Lower lobe of right lung (tissue), 2 donors: ENCODE measurements at places on chromosomes 2 and 18. TPM values are rescaled to one million over a fixed set of nuclear protein-coding genes. Genes with fewer than 3 reads are reported as not detected.

- peaks cover 32% of the 10 kb centered on the region for H3K36me3 ChIP-seq
- no peaks in the 10 kb centered on the region for H3K27me3 ChIP-seq
- no peak overlapping the region for H3K27ac ChIP-seq
- no peak overlapping the region for H3K4me3 ChIP-seq
Observed at GRCh38 chr2:231715499-231715837, 7.1 kb downstream of the PTMA start.

DNA sequence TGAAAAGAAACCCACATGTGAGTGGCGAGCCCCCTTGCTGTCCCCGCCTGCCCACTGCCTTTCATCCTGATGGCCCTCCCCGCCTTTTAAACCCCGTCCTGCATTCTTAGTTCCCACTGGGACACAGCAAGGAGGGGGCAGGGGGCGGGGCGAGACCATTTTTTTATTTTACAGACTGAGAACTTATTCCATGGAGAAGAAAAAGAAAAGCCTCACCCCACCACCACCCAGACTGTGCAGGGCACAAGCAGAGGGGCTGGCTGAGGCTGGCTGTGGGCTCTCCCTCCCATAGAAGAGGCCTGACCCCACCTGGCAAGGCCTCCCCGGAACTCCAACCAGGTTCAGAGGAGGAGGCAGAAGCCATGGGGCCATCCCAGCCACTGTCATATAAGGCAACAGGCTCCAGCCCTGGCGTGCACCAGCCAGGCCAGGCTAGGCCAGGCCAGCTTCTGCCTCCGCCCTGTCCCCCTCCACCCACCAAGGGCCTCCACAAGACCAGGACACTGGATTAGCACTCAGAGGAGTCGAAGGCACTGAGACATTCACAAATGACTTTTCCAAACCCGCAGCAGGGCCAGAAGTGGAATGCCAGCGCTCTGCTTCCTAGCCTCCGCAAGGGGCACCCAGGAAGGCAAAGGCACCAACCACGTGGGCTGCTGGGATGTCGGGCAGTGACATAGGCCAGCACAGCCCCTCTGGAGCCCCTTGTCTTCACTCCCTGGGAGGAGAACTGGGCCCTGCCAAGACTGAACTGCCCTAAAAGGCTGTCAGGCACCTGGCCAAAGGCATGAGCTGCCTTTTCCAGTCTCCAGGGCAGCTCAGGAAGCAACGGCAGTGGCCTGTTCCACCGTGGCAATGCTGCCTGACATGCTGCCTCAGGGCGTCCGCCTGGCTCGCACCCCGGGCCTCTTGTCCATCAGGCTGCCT, 37.5 kb upstream of the SEMA4C start:
- peak; percentile 65 for DNase-seq
- H3K36me3 ChIP-seq, result no peaks in the 10 kb centered on the region
- H3K4me1 ChIP-seq, result peaks cover 19% of the 10 kb centered on the region
- peak overlapping the region; percentile 31 for H3K4me3 ChIP-seq

DNA sequence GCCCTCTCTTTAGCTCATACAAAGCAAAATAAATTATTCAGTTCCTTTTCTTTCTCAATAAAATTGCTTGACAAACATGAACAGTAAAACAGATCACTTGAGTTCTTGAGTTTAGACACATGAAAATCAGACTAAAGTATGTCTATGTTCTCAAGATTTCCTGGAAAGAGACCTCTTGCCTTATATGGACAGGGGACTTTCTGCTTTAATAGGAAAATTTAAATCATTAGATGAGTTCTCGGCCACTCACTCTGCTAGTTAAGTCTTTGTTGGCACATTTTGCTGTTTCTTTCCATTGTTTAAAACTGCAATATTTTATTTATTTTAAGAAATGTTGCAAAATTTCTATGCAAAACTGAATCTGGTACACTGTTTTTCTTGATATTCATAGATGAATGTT, 207.8 kb downstream of the RND3 start:
- no peaks in the 10 kb centered on the region for H3K36me3 ChIP-seq
- no peaks in the 10 kb centered on the region for H3K4me1 ChIP-seq
- no peak overlapping the region for H3K4me3 ChIP-seq

- no peak overlapping the region for H3K27ac ChIP-seq
- H3K4me3 ChIP-seq, result no peak overlapping the region
- H3K27me3 ChIP-seq, result no peaks in the 10 kb centered on the region
- no peaks in the 10 kb centered on the region for H3K36me3 ChIP-seq
- DNase-seq, result no peak
Observed at GRCh38 chr2:199443589-199444130, 14.1 kb downstream of the SATB2 start.

DNA sequence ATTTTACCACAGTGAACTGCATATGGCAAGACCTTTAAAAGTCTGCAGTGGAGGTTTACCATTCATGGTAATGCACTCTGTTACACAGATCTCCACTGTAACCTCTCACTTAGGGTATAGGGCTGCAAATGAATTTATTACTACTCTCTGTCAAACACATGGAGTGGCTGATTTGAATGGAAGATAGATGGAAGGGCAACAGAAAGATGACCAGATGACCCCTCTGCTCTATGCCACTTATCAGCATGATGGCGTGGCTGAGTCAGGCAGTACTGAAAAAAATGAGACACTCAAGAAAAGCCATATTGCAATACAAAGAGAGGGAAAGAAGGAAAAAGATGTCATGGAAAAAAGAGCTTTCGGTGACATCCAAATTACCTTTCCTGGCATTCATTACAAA, 72.3 kb downstream of the ABCA12 start:
- no peak for DNase-seq
- H3K4me3 ChIP-seq, result no peak overlapping the region
- no peak overlapping the region for H3K27ac ChIP-seq
- H3K4me1 ChIP-seq, result no peaks in the 10 kb centered on the region
- H3K36me3 ChIP-seq, result no peaks in the 10 kb centered on the region
- no peaks in the 10 kb centered on the region for H3K27me3 ChIP-seq

GRCh38 chr2:107585851-107586250, 240.8 kb upstream of the RGPD4 start:
- H3K4me3 ChIP-seq, result no peak overlapping the region
- H3K27me3 ChIP-seq, result no peaks in the 10 kb centered on the region
- H3K27ac ChIP-seq, result no peak overlapping the region
- H3K36me3 ChIP-seq, result no peaks in the 10 kb centered on the region

GRCh38 chr2:230906471-230907230, 18.4 kb downstream of the GPR55 start:
- peaks cover 4% of the 10 kb centered on the region for H3K27me3 ChIP-seq
- H3K36me3 ChIP-seq, result no peaks in the 10 kb centered on the region
- no peak for DNase-seq

GRCh38 chr2:218883491-218884490, 3.1 kb downstream of the WNT10A start:
- H3K4me1 ChIP-seq, result peaks cover 22% of the 10 kb centered on the region
- no peak for DNase-seq
- H3K36me3 ChIP-seq, result no peaks in the 10 kb centered on the region
- peaks cover 59% of the 10 kb centered on the region for H3K27me3 ChIP-seq

GRCh38 chr2:211408483-211408891, 852.1 kb downstream of the CPS1 start:
- no peaks in the 10 kb centered on the region for H3K4me1 ChIP-seq
- H3K27ac ChIP-seq, result no peak overlapping the region
- no peaks in the 10 kb centered on the region for H3K36me3 ChIP-seq
- H3K27me3 ChIP-seq, result no peaks in the 10 kb centered on the region
- no peak overlapping the region for H3K4me3 ChIP-seq

- H3K27me3 ChIP-seq, result no peaks in the 10 kb centered on the region
- H3K4me3 ChIP-seq, result no peak overlapping the region
- H3K36me3 ChIP-seq, result no peaks in the 10 kb centered on the region
- peaks cover 49% of the 10 kb centered on the region for H3K4me1 ChIP-seq
- DNase-seq, result no peak
- H3K27ac ChIP-seq, result no peak overlapping the region
Observed at GRCh38 chr2:239271882-239272281, 128.9 kb downstream of the HDAC4 start.

DNA sequence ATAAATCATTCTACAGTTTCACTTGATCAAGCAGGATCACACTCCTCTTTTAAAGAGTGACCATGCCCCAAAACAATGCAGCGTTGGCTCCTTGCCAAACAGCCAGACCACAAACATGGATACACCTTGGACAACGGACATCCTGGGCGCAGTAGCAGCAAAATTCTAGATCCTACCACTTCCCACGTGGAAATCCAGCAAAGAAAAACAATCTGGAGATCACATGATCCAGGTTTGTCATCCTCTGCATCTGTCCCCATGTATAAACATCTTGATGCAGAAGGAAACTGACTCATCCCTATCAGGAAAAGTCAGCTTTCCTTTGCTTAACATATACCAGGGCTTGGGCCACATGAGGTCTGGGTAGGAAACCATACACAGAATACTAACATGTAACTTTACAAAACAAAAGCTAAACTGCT, 53.1 kb downstream of the ZNF521 start:
- H3K4me1 ChIP-seq, result peaks cover 17% of the 10 kb centered on the region
- H3K4me3 ChIP-seq, result no peak overlapping the region
- no peaks in the 10 kb centered on the region for H3K27me3 ChIP-seq
- DNase-seq, result no peak
- peak overlapping the region; percentile 32 for H3K27ac ChIP-seq

DNA sequence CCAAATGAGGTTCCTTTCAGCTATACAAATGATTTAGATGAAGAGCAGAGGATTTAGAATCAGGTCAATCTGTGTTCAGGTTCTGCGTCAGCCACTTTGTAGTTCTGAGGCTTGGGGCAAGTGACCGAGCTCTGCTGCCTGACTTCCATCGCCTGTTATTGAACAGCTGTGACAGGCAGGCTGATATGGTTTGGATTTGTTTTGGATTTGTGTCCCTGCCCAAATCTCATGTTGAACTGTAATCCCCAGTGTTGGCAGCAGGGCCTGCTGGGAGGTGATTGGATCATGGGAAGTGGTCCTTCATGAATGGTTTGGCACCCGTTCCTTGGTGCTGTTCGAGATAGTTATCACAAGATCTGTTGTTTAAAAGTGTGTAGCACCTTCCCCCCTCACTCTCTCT, 18.6 kb downstream of the TYMS start:
- no peak for DNase-seq
- H3K4me3 ChIP-seq, result no peak overlapping the region
- no peaks in the 10 kb centered on the region for H3K27me3 ChIP-seq
- H3K4me1 ChIP-seq, result no peaks in the 10 kb centered on the region

DNA sequence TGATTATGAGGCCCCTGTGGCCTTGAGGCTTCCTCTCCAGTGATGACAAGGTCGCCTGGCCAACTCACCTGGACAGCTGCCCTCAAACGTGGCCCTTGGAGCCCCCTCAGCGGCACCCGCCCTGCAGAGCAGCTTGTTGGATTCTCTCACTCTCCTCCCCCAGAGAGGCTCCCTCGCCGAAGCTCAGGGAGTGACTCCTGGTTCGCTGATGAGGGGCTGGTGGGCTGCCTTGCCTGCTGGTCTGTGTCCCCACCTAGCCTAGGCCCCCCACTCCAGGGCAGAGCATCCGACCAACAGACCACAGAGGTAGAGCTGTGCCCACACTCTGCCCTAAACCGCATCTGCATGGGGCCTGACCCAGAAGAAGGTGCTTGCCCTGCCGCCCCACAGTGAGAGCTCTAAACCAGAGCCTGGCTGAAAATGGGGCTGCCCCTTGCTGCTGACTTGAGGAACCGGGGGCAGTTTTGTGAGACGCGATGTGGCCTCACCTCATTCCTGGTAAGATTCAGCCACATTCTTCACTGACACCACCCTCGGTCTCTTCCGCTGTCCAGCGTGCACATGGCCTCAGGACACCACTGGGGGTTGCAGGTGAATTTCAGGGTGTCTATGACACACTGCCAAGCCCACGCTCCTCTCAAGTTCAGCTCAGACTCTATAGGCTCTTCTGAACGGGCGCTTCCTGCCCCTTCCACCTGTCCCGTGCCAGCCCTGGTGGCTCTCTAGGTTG, 131.6 kb downstream of the CABLES1 start:
- H3K27ac ChIP-seq, result no peak overlapping the region
- no peak for DNase-seq
- H3K36me3 ChIP-seq, result no peaks in the 10 kb centered on the region
- no peaks in the 10 kb centered on the region for H3K4me1 ChIP-seq
- no peak overlapping the region for H3K4me3 ChIP-seq

DNA sequence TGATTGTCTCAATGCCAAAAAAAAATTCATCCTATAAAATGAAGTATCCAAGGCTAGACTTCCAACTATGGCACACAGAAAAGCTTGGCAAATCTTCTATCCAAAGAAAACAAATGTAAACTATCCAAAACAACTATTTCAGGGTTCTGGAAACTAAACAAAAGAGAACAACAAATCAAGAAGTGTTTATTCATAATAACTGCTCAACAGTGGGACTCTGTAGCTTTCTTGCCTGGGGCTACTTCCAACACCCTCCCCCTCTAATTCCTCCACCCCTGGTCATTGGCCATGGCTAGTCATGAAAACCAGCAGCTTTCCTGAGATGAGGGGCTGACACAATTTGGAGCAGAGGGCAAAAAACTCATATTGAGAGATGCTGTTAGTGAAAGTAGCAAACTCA, 107.0 kb downstream of the EXOC6B start:
- DNase-seq, result no peak
- H3K4me1 ChIP-seq, result peaks cover 18% of the 10 kb centered on the region
- no peak overlapping the region for H3K4me3 ChIP-seq
- no peak overlapping the region for H3K27ac ChIP-seq

DNA sequence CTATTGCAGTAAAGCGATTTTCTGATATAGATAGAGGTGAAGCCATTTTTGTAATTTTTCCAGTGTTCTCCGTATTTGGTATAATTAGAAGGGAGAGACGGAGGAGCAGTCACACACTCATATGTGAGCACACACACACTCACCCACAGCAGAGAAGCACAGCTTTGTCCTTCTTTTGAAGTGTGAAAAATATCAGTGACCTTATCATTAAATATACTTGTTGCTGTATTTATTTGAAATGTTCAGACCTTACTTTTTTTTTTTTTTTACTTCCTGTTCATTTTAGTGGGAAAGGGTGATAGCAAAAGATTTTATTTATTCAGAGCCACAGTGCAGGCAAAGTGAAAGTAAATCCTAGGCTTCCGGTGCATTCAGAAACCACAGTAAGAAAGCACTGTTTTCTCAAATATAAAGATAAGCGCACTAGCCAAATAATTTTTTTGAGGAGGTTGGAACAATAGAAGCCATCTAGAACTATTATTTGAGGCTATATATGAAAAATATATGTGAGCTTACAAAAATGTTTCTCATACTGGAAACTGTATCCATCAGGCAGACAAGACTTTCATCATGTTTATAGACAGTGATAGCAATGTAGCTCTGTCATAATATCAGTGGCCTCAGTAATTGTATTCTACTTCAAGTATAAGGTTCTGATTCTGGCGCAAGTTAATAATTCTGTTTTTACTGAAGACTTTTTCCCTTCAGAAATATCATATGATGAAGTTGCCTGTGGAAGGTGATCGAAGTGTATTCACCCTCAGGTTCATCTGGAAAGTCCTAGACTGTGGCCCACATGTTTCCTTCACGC, 37.2 kb downstream of the TSHZ1 start:
- H3K27me3 ChIP-seq, result no peaks in the 10 kb centered on the region
- DNase-seq, result no peak
- no peaks in the 10 kb centered on the region for H3K36me3 ChIP-seq
- peak overlapping the region; percentile 51 for H3K4me3 ChIP-seq

GRCh38 chr18:63477968-63478367, 1.2 kb downstream of the SERPINB5 start:
- H3K4me3 ChIP-seq, result no peak overlapping the region
- H3K36me3 ChIP-seq, result no peaks in the 10 kb centered on the region
- DNase-seq, result no peak
- H3K27ac ChIP-seq, result no peak overlapping the region

MYO5B gene
- total RNA-seq, result 23.3 TPM

SKA1 gene
- 1.2 TPM for total RNA-seq

MPP4 gene
- 0.30 TPM for total RNA-seq

MYO3B gene
- not detected for total RNA-seq

SLC11A1 gene
- 419 TPM for total RNA-seq

MC2R gene
- total RNA-seq, result not detected

LRRC30 gene
- total RNA-seq, result not detected

ARMC9 gene
- 43.1 TPM for total RNA-seq

HOXD9 gene
- 0.86 TPM for total RNA-seq

RAB17 gene
- 60.1 TPM for total RNA-seq
